ENCODE measurements at places on chromosomes 4 and X. TPM values are rescaled to one million over a fixed set of nuclear protein-coding genes. Genes with fewer than 3 reads are reported as not detected.

DNA sequence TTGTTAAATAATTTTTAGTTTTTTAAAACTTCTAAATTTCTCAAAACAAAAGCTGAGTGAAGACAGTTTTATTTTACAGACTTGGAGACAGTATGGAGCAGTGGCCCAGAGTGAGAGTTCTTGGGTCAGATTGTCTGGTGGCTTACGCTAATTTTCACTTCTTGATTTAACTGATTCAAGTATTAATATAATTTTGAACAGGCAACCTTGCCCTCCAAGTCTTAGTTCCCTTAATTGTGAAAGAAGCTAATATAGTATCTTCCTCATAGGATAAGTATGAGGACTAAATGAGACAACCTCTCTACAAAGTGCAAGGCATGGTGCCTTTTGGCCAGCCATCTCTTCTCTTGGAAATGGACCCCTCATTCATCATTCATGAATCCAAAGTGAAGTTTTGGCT, 25.4 kb downstream of the ATP7A start:
- DNase-seq, result no peak

- no peak for DNase-seq
Measured at GRCh38 chrX:10015723-10016518, 48.8 kb downstream of the CLDN34 start.

DNA sequence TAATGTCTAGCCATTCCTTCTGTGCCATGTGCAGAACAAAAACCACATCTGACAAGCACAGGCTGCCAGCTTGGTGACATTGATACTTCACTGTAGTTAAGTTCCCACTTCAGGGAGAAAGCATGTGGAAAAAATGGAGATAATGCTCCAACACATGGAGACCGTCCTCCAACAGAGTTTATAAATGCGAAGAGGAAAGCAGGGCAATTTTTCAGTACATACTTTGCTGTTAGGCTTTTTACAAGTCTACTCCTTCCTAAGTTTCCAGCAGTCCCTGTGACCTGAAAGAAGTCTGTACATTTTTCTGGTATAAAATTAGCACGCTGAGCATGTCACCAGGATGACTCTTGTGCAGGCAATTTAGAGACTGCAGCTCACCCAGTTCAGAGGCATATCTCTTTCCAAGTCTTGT, 766.9 kb upstream of the IGFBP7 start:
- no peak for DNase-seq

- no peak for DNase-seq
Measured at GRCh38 chr4:78588894-78589545, 37.5 kb downstream of the ANXA3 start.

WDR44 gene
- 8.0 TPM for total RNA-seq

DNA sequence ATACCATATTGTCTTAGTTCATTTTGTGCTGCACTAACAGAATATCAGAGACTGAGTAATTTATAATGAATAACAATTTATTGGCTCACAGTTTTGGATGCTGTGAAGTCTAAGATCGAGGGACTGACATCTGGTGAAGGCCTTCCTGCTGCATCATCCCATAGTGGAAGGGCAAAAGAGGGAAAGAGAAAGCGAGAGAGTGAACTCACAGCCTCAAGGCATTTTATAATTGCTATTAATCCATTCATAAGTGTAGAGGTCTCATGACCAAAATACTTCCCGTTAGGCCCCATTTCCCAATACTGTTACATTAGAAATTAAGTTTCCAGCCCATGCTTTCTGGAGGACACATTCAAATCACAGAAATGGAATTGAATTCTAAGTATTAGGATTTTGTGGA, 554.4 kb downstream of the TRAM1L1 start:
- DNase-seq, result no peak

DNA sequence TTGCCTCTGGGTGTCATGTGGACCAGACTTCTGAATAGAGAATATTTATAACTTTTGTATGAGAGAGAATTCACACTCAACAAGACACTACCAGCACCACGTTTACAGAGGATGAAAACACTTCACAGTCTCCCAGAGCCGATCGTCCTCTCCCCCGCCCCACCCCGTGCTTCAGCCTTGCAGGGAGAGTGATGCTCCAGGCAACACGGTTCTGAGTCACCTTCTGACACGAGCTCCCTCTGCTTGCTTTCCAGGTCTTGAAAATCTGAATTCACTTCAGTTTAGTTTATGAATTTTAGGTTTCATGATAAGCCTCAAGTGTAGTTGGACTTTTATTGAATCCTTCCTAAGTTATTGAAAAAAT, 59.8 kb downstream of the CPLX1 start:
- DNase-seq, result no peak

DNA sequence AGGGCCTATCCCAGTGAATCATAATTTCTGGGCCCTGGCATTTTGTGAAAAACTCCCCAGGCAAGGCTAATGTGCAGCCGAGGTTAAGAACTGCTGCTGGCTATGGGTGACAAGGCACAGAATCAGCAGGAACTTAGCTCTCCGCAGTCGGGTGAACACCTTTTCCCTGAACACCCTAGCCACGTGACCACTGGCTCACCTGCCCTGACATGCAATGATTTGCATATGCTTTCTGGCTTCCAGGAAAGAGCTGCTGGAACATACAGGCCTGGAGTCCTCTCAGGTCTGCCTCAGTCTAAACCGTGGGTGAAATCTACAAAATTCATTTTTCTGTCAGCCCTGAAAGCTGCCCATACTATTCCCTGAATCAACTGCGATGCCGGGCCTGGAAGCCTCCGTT, 56.6 kb downstream of the ZNF827 start:
- no peak for DNase-seq

- DNase-seq, result no peak
Measured at GRCh38 chr4:37715889-37716402, 29.8 kb upstream of the RELL1 start.
